ENCODE measurements at places on chromosomes 12 and 14. TPM values are rescaled to one million over a fixed set of nuclear protein-coding genes. Genes with fewer than 3 reads are reported as not detected.

Gene TIMELESS
- 70.8 TPM for total RNA-seq

Gene TMEM121
- 6.5 TPM for total RNA-seq

Gene STAC3
- 0.93 TPM for total RNA-seq

Gene LAG3
- total RNA-seq, result 22.8 TPM

Gene SLC25A47
- not detected for total RNA-seq

Gene PDE3A
- total RNA-seq, result not detected

Gene BDKRB1
- not detected for total RNA-seq

Gene ADAM21
- 0.21 TPM for total RNA-seq

Gene FGF23
- not detected for total RNA-seq

Gene TSPAN31
- 6.4 TPM for total RNA-seq

Gene BBS10
- 3.3 TPM for total RNA-seq
